ENCODE measurements at places on chromosomes 11 and 22. TPM values are rescaled to one million over a fixed set of nuclear protein-coding genes. Genes with fewer than 3 reads are reported as not detected.

OR5B21 gene
- total RNA-seq: not detected

ROBO4 gene
- total RNA-seq: not detected

ACTN3 gene
- total RNA-seq: not detected

OR2AG2 gene
- not detected for total RNA-seq

PARVA gene
- 25.9 TPM for total RNA-seq

CARNS1 gene
- total RNA-seq: 0.14 TPM

SLC25A45 gene
- total RNA-seq: 11.7 TPM

SAA1 gene
- total RNA-seq: 1.6 TPM

P2RY6 gene
- 10.4 TPM for total RNA-seq

ATXN10 gene
- total RNA-seq: 103 TPM

SIK2 gene
- 5.2 TPM for total RNA-seq

SUSD2 gene
- 67.0 TPM for total RNA-seq

APIP gene
- total RNA-seq: 22.5 TPM

INPPL1 gene
- total RNA-seq: 72.6 TPM

CFAP300 gene
- 8.0 TPM for total RNA-seq

RIMBP3C gene
- total RNA-seq: 0.24 TPM

LDHAL6A gene
- total RNA-seq: not detected

CATSPER1 gene
- 1.8 TPM for total RNA-seq

TNKS1BP1 gene
- 93.2 TPM for total RNA-seq

MYRF gene
- 20.8 TPM for total RNA-seq

TMA7B gene
- total RNA-seq: not detected

TSPAN32 gene
- not detected for total RNA-seq

C11orf21 gene
- total RNA-seq: not detected

LPXN gene
- total RNA-seq: 2.5 TPM

CALCA gene
- not detected for total RNA-seq

WT1 gene
- total RNA-seq: 6.0 TPM

PRCP gene
- total RNA-seq: 48.6 TPM

GPR83 gene
- total RNA-seq: not detected

DNAJB7 gene
- not detected for total RNA-seq

XRCC6 gene
- 313 TPM for total RNA-seq

MUC6 gene
- total RNA-seq: not detected

CARD10 gene
- 40.6 TPM for total RNA-seq

SAA4 gene
- total RNA-seq: not detected

NAT10 gene
- total RNA-seq: 52.6 TPM

PATE4 gene
- total RNA-seq: not detected

MUC2 gene
- 0.11 TPM for total RNA-seq

HPX gene
- 0.41 TPM for total RNA-seq

Measured in A549 treated with GW870086 at 1 μM for 4 hours (cell line).